ENCODE measurements at places on chromosomes 5 and 9.

- no peak for DNase-seq
These were observed 4.1 kb downstream of the PAEP start for GRCh38 chr9:135565636-135566035.

DNA sequence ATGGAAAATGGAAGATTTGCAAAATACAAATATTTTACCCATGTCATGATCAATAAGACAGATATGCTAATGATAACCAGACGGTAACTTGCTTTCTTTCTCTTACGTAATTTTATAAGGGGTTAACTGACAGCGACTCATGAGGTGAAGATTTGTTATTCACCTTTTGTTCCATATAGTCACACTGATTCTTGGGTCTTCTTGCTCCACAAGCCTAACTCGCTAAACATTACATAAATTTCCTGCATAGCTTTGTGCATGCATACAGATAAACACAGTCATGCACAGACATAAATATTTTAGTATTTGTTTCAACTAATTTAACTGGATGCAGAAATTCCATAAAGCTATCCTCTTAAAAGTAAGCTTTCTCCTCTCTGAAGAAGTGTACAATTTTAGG lies 225.9 kb downstream of the VPS13A start:
- no peak for DNase-seq

DNA sequence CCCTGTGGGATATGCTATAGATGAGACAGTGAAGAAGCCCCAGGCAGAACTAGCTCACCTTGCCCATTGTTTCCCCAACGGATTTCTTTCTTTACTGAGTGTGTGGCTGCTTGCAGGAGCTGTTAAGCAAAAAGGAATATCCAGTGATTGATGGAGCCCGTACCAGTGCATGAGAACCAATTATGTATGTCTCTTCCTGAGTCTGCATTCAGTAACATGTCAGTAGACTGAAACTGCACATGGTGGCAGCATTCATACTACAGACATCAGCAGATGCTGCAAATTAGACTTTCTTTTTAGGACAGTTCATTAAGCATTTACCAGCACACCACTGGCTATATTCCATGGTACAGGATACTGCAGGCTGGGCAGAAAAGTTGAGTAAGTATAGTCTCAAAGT lies 90.3 kb upstream of the PLCXD3 start:
- no peak for DNase-seq

DNA sequence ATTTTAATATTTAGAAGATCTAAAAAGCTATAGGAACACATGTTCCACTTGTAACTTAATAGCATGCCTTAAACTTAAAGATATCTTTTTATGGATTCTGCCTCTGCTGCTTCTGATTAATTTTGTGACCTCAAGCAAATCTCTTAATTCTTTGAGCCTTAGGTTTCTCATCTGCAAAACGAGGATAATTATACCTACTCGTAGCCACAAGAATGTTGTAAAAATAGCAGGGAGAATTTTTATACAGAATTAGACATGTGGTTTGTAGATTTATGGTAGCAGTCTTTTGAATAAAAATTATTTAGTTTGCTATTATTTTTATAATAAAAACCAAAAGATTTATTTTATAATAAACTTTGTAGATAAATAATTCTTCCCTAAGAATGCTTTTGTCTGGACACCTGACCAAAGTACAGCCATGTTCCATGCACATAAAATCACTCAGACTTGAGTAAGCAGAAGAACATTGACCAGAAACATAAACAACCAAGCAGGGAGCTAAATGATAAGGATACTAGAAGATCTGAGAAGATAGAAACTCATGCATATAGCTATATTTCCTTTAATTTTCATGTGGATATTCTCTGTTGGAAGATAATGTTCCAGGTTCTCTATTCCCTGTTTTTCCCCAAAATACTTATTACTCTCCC lies 18.5 kb downstream of the C9orf85 start:
- no peak for DNase-seq

- DNase-seq: no peak
These were observed 43.2 kb downstream of the KCNMB1 start for GRCh38 chr5:170345971-170346370.

DNA sequence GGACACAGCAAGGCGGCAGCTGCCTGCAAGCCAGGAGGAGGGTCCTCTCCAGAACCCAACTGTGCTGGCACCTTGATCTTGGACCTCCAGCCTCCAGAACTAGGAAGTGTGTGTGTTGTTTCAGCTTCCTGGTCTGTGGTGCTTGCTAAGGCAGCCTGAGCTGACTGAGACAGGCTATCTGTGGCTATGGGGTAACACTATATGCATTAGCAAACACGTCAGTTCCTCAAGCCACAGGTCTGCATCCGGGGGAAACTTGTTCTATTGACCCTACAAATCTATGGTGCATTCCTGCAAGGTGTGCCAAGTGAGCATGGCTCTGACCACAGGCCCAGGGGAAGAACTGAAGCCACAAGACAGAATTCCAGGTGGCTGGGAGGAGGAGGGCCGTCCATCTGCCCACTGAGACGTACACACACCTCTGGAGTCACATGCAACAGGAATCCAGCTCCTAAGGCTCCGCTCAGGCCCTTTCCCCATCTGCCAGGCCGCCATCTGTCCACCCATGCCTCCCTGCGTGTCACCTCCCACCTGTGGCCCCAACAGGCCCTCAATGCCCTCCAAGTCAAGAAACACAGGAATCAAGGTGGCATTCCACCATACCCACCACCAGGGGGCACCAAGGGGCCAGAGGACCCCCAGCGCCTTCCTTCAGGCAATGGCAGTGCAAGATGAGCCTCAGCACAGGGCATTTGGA lies 174.9 kb downstream of the ROR2 start:
- DNase-seq: peak; percentile 75

DNA sequence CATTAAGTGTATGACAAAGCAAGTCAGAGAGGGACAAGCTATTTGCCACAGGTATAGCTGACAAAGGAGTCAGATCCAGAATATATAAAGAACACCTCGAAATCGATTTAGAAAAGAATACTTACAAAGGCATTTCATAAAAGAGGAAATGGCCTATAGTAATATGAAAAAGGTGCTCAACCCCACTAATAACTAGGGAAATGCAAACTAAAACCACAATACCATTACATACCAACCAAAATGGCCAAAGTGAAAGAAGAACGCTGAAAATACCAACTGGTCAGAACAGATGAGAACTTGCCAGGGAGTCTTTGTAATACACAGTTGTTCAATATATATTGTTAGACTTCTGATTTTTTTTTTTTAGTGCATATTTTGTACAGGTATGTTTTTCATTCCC lies 152.9 kb downstream of the CDC42SE2 start:
- DNase-seq: no peak

GRCh38 chr5:135847976-135848375 lies 13.5 kb downstream of the SLC25A48 start:
- DNase-seq: no peak

- DNase-seq: peak; percentile 54
These were observed 56.6 kb downstream of the RGS3 start for GRCh38 chr9:113520109-113520642.

Measured in stimulated activated CD4-positive, alpha-beta T cell treated with anti-CD3 and anti-CD28 coated beads, Interleukin-2, amount 100 ng/mL, for 24 hours (primary cell).